ENCODE measurements at places on chromosomes 3 and 15.

GRCh38 chr15:70343961-70344621 lies 246.4 kb upstream of the TLE3 start:
- DNase-seq, result no peak

- no peak for DNase-seq
These were observed 28.6 kb upstream of the SERPINI2 start for GRCh38 chr3:167502401-167502800.

- DNase-seq, result no peak
These were observed 125.2 kb downstream of the TMCO5A start for GRCh38 chr15:38059665-38060064.

- DNase-seq, result no peak
These were observed 56.3 kb downstream of the PPM1L start for GRCh38 chr3:160812304-160812703.

DNA sequence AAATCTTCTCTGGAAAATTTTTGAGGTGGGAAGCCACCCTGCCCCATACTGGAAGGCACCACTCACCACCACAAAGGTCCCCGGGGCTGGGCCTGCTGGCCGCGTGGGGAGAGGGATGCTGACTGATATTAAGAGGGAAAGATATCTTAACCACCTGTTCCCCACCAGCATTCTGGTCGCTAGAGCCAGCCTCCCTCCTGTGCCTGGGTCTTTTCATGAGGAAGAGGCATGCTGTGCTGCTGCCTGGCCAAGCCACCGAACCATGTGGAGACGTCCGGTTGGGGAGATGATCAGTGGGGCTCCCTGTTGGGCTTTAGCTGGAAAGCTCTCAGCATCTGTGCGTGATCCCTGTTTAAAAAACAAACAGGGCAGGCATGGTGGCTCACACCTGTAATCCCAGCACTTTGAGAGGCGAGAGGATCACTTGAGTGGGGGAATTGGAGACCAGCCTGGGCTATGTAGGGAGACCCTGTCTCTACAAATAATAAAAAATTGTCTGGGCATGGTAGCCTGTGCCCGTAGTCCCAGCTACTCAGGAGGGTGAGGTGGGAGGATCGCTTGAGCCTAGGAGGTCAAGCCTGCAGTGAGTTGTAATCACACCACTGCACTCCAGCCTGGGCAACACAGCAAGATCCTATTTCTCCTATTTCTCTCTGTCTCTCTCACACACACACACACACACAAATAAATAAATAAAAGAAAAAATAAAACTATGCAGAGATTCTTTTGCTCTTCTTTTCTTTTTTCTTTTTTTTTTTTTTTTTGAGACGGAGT lies 1.0 kb downstream of the KLHL18 start:
- peak; percentile 23 for DNase-seq

DNA sequence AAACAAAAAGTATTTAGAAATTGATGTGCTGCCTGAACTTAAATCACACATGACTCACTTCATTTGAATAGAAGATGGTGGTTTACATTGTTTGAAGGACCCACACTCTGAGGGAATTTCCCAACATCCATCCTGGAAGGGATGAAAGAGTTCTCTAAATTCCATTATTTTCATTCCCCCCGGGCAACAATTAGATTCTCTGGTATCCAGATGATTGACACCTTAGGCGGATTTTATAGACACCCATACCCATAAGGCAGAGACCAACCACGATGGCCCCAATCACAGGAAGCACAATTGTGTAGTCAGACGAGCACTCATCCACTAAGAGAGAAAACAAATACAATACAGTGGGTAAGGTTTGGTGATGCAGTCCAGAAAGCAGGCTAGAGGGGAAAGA lies 24.6 kb upstream of the MCCC1 start:
- DNase-seq, result no peak

- no peak for DNase-seq
These were observed 29.6 kb downstream of the SFMBT1 start for GRCh38 chr3:53016236-53016635.

- no peak for DNase-seq
These were observed 4.6 kb downstream of the TLE3 start for GRCh38 chr15:70093070-70093469.

DNA sequence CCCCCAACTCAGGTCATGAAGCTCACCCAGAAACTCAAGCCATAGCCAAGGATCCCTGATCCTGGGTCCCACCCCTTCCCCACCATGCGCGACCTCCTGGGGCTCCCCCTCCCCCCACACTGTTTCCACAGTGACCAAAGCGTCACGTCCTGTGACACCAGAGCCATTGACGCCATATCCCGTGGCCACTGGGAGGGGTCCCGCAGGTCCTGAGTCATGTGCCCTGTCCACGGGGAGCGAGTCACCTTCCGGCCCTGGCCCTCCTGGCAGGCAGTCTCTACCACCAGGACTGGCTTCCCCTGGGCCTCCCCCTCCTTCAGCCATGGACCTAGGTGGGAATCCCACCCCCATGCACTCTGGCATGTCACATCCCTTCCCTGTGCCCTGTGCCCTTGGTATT lies 15.6 kb downstream of the SEMA3F start:
- no peak for DNase-seq

DNA sequence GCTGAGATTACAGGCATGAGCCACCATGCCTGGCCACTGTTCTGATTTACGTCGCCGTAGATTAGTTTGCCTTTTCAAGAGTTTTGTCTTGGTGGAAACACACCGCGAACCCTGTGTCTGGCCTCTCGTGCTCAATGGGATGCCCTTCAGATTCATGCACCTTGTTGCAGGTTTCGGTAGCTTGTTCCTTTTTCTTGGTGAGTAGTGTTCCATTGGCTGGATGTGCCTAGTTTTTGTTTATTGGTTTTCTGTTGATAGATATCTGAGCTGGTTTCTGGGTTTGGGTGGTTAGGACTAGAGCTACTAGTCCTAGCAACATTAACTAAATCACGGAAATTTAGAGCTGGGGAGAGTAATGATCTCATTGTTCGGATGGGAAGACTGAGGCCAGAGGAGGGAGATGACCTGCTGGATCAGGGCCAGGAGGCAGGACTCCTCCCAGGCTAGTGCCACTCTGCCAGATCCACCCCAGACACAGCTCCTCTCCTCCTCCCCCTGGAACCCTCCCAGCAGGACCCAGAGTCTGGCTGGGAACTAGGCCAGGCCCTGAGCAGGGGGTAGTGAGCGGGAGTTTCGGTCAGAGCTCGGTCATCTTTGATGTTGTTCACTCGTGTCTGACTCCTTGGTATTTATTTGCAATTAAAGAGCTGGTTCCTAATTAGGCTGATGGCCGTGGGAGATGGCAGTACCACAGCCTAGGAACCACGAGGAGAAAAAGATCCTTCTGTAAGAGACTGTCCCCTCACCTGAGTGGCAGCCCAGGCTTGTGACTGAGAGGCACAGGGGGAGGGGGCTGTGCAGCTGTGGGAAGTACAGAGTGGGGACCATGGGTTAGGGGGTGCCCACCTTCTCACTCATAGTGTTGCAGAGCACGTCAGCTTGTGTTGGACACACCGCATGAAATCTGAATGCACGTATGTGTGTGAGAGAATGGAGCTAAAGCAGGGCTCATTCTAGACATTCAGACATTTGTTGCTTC lies 73.4 kb downstream of the SMAD6 start:
- DNase-seq, result no peak

GRCh38 chr3:27680517-27681246 lies 41.4 kb downstream of the EOMES start:
- no peak for DNase-seq

GRCh38 chr3:8959668-8960067 lies 3.6 kb downstream of the RAD18 start:
- DNase-seq, result no peak

- DNase-seq, result no peak
These were observed 27.4 kb upstream of the ATP10A start for GRCh38 chr15:25890529-25890928.

GRCh38 chr3:46027736-46028397 lies 584 bp upstream of the XCR1 start:
- no peak for DNase-seq

DNA sequence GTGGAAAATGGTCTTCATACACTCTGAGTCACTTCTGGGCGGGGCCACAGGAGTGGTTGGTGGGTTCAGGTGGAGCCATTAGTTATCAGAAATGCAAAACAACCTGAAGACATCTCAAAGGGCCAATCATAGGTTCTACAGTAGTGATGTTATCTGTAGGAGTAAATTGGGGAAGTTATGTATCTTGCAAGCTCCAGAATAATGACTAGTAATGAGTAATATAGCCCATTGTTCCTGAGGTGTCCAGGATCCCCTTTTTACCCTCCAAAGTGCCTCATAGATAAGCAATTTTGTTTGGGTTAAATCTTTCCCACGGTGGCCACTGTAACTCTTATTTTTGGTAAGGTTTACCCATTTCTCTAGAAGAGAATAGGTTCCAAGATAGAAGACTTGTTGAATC lies 91.7 kb downstream of the PIK3R4 start:
- DNase-seq, result no peak

DNA sequence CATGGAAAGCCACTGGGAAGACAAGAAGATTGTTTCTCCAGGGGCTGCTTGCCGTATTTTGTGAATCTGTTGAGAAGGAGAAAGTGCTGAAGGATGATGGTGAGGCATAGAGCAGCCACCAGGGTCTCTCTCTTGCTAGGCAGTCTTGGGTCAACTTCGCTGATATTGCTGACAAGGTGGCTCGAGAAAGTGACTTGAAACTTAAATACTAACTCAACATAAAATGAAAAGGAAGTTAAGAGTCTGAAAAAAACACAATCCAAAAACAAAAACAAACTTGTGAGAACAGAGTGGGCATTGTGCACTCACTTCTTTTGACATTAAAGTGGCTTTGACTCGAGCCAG lies 90.1 kb downstream of the CHST2 start:
- no peak for DNase-seq
